ENCODE measurements at places on chromosomes 12 and 14.

GRCh38 chr12:107355004-107355565, 261.7 kb upstream of the CRY1 start:
- no peak for DNase-seq

- no peak for DNase-seq
These were observed 79.0 kb upstream of the KCNA1 start for GRCh38 chr12:4830556-4831210.

GRCh38 chr12:13375583-13376345, 179.2 kb downstream of the EMP1 start:
- no peak for DNase-seq

DNA sequence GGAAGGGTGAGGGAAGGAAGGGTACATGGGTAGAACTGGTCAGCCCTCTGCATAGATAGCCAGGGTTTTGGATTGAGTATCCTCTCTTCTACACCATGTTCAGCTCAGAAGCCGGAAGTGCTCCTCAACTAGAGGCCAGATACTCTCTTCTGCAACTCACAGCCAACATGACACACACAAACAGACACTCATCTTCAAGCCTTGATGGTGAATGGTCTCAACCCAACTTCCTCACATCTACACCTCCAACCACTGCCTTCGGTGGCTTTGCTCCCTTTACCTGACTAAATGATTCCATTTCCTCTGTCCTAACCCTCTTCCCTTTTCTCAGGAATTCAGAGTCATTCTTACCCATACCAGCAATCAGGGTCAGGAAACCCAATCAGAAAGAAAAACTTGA, 7.6 kb upstream of the FKBP11 start:
- DNase-seq = no peak

GRCh38 chr14:74858022-74858421, 17.9 kb downstream of the PROX2 start:
- no peak for DNase-seq
